Activated CD8-positive, alpha-beta T cell treated with anti-CD3 and anti-CD28 coated beads for 36 hours (primary cell): ENCODE measurements at places on chromosomes 2 and 18. TPM values are rescaled to one million over a fixed set of nuclear protein-coding genes. Genes with fewer than 3 reads are reported as not detected.
A peak's percentile ranks its signal among the peaks of the same experiment; 100 is the strongest.

DNA sequence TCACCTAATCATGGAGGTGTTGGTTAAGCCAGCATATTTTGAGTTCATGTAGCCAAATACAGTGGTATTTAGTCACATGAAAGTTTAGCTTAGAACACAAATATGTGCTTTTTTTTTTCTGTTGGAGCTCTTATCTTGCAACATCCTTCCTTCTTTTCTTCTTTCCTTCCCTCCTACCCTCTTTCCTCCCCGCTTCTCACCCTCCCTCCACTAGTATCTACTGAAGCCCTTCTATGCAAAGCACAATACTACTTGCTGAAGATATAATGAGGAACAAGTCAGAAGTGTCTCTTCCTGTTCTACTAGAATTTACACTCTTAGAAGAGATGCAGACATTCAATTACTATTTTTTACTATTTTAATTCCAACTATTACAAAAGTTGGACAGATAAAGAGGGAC is 105.0 kb upstream of the ITGA4 start:
- DNase-seq = no peak

GRCh38 chr2:236211296-236211695 is 43.1 kb upstream of the GBX2 start:
- no peak for DNase-seq

LRATD1 gene
- not detected for total RNA-seq

CFAP221 gene
- not detected for total RNA-seq

DNA sequence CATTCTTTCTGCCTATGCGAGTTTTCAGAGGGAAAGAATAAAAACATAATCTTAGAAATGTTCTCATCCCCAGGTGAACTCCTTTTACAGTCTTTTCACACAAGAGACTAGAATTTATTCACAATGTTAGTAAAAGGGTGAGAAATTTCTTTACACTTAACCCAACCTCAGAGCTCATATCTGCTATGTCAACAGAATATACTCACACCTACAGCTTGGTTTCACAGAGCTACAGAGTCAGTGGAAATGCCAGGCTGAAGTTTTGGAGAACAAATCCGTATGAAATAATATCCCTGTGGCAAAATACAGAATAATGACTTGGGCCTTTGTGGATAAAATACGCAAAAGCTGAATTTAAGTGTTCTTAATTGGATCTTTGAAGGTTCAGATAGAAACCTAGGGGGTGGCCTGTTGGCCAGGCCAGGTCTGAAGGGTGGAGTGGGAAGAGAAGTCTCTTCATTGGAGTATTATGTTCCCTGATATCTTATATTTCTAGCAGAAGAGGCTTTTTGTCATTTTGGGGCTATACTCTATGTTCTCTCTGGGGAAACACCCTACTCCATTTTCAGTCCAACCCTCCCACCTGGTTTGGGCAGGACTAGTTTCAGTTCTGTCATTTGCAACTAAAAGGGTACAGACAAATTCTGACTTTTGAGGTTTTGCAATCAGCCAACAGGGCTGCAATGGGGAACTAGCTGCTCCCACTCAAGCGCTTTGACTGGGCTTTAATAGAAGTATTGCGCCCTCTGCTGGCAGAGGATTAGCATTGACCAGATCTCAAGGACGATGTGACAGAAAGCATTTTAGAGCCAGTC is 25.7 kb downstream of the FBXO48 start:
- peak; percentile 93 for DNase-seq

C2orf78 gene
- not detected for total RNA-seq

BUB1 gene
- 102 TPM for total RNA-seq

- no peak for DNase-seq
Observed at GRCh38 chr2:217859926-217860325, 142.9 kb downstream of the TNS1 start.

ATAD2B gene
- total RNA-seq = 13.2 TPM

TLX2 gene
- total RNA-seq = not detected

DNA sequence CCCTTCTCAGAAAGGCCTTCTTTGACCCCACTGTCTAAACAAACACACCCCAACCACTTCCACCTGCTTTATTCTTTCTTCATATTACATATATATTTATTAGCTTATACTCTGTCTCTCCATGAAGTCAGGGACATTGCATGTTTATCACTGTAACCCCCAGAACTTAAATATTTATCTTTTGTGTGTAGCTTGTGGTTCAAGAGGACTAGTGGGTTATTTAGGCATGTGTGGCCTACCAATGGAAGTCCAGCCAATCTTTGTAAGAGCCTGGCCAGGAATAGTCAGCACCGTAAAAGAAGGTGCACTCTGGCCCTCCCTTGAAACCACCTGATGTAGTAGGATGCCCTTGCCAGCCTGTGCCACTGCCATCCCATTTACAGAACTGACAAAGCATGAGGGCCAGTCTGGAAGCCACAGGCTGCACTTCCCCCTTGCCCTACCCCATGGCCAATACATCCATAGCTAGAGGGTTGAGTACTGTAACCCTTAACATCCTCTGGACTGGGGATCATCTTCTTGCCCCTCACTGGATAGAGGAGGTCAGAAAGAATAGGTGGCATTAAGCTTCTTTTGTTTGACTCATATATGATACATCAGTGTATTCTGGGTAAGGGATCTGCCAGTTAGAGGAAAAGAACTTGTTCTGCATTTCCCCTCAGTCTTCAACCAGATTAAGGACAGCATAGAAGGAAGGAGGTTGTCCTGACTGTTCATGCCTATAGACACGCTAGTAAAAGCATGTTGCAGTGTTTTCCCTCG is 4.9 kb downstream of the NEMP2 start:
- no peak for DNase-seq

GRCh38 chr18:37805773-37806404 is 240.3 kb upstream of the CELF4 start:
- no peak for DNase-seq

LMAN2L gene
- 4.4 TPM for total RNA-seq

DNA sequence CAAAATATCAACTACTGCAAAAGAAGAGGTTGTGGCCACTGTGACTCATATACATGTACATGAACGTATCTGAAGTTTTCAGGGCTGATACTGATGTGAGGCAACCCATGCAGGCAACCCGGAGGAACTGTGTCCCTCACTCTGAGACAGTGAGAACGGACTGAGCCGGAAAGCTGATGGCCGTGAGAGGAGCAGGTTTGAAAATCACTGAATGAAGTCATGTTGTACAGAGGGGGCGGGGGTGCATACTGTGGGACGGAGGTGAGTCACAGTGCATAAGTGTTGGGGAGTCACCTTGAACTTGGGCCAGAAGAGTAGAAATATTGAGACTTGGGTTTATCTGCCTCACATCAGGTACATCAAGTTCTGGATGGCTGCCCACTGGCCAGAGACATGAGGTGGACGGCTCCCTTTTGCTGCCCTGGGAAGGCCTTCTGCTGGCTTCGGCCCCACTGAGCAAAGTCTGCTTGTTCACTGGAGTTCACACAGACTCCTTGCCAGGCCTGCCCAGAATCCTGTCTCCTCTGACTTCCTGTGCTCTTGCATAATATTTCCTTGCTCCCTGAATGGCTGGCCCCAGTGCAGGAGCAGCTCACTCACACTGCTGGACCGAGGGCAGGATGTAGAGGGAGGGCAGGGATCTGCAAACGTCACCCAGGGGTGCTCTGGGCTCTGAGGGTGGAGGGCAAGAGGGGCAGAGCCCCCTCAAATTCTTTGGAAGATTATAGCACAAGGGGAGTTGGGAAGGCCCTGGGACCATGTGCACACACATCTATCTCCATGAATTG is 18.1 kb downstream of the EPAS1 start:
- peak; percentile 35 for DNase-seq

ERICH2 gene
- not detected for total RNA-seq

GRCh38 chr2:9163306-9164111 is 43.1 kb upstream of the ASAP2 start:
- DNase-seq = no peak
